ENCODE measurements at places on chromosomes 5 and 9. TPM values are rescaled to one million over a fixed set of nuclear protein-coding genes. Genes with fewer than 3 reads are reported as not detected.

The FOXD4 gene
- polyA plus RNA-seq, result 0.32 TPM

The CXCL14 gene
- 31.6 TPM for polyA plus RNA-seq

DNA sequence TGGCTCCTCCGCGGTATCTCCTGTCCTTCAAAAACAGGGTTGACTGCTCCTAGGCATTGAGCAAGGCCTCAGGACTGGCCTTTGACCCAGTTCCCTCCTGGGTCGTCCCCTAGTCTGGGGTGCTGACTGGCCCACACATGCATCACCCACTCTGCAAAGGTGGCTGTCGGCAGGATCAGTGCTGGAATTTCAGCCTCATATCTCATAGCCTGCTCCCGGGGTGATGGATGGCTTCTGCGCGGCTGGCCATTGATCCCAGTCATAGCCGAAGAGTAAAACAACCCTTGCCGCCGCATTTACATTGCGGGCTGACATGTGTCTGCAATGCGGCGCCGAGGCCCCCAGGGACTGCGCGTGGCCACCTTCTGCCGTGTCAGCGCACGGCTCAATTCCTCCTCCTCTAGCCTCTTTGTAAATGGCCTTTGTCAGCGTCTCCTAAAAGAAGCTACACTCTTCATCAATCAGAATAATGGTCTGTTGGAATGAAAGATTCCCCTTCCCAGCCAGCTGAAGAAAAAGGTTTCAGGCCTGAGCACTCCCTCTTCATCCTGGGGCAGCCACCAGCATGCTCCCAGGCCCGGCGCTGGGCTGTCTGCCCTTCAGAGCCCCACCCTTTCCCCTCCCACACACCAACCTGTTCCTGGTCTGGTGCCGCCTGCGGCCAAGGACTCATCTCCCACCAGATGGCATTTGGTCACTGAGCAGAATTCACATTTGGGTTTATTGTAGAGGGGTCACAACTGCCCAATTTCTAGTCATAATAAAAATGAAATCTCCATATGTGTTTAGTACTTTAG, 159.0 kb downstream of the PJA2 start:
- no peak for DNase-seq

- no peak for DNase-seq
These were observed 39.2 kb downstream of the FER start for GRCh38 chr5:108786806-108787483.

GRCh38 chr9:110338143-110338542, 480 bp upstream of the TXNDC8 start:
- DNase-seq, result no peak

Data from right renal pelvis (tissue), 4 donors.